ENCODE measurements at places on chromosomes 11 and 22. TPM values are rescaled to one million over a fixed set of nuclear protein-coding genes. Genes with fewer than 3 reads are reported as not detected.

GRCh38 chr11:12042215-12042676 is 33.8 kb upstream of the DKK3 start:
- H3K27ac ChIP-seq, result no peak overlapping the region
- H3K4me3 ChIP-seq, result no peak overlapping the region
- H3K27me3 ChIP-seq, result no peaks in the 10 kb centered on the region
- no peak for DNase-seq
- no peaks in the 10 kb centered on the region for H3K36me3 ChIP-seq
- no peaks in the 10 kb centered on the region for H3K4me1 ChIP-seq

DNA sequence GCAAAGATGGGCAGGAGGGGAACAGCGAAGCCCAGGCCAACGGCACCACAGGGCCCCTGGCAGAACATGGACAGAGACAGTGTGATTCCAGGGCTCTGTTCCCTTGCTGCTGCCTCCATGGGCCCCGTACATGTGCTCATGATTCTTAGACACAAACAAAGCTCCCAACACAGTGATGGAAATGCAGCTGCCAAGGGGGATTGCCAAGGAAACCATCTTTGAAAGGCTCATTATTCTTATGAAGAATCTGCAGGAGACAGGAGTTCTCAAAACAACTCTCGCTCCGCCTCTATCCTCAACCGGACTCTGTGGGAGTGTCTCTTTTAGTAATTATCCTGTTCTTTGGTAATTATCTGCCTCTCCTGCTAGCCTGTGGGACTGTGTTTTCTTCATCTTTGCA is 32.2 kb downstream of the SERPINH1 start:
- no peaks in the 10 kb centered on the region for H3K36me3 ChIP-seq
- no peak overlapping the region for H3K4me3 ChIP-seq
- H3K27ac ChIP-seq, result peak overlapping the region; percentile 70
- H3K4me1 ChIP-seq, result peaks cover 13% of the 10 kb centered on the region

DNA sequence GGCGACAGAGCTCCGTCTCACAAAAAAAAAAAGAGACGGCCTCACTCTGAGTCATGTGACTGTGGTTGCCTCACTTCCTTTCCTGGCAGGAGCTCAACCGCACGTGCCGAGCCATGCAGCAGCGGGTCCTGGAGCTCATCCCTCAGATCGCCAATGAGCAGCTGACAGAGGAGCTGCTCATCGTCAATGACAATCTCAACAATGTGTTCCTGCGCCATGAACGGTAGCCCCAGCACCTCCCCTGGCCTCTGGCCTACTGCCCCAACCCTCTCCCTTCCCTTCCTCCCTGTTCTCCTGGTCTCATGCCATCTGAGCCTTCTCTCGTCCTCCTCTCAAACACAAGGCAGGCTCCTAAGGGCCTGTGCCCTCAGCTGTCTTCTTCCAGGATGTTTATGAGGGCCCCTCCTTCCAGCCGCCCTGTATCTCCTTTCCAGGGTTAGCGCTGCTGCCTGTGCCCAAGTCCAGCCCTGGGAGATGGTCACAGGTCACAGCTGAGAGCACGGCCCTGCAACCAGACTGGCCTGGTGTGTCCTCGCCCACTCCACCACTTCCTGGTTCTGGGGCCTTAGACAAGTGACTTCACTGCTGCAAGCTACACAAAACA is 30.7 kb downstream of the TOM1 start:
- H3K27me3 ChIP-seq, result no peaks in the 10 kb centered on the region
- no peak overlapping the region for H3K4me3 ChIP-seq
- DNase-seq, result no peak
- H3K27ac ChIP-seq, result no peak overlapping the region
- peaks cover 32% of the 10 kb centered on the region for H3K36me3 ChIP-seq
- peaks cover 5% of the 10 kb centered on the region for H3K4me1 ChIP-seq

DNA sequence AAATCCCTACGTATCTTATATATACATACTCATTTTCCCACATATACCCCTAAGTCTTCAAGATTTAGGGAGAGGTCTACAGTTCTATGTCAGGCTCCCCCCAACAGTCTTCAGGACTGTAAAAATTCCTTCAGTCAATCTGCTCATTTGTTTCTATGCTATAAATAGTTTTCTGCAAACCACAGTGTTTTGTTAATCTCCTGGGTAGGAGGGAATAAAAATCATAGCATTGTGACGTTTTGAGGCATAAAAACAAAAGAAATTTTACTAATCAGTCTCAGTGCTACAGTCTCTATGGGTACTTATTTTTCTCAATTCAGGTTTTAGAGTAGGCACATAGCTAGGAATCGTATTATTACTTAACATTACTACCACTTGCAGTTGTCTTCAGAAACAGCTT is 552.8 kb upstream of the LRRC4C start:
- H3K27me3 ChIP-seq, result no peaks in the 10 kb centered on the region
- no peaks in the 10 kb centered on the region for H3K4me1 ChIP-seq
- no peak for DNase-seq
- no peaks in the 10 kb centered on the region for H3K36me3 ChIP-seq
- H3K27ac ChIP-seq, result no peak overlapping the region

DNA sequence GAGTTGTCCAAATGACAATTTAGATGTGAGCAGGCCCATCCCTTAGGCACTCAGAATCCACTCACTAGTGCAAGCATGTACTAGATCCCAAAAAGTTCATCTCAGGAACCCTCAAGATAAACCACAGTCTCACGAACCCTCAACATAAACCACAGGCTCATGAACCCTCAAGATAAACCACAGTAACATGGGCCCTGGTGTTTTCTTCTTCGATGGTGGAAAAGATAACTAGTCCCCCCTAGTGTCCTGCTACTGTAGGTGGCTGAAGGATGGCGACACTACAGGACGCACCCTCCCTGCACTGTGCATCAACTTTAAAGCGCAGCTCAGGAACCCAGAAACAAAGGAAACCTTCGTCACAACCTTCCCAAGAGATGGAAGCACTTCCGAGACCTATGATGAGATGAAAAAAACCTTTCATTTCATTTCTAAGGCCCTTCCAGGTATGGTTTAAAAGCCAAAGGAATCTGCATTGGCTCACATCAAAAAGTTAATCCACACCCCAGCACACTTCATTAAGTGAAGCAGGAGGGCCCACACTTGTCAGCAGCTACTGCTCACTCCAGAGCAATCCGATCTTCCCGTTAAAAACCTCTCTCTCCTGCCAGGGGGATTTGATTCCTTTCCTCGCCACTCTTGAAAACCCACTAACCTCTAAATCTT is 2.4 kb downstream of the LARGE1 start:
- peak; percentile 62 for DNase-seq
- H3K27me3 ChIP-seq, result peaks cover 40% of the 10 kb centered on the region
- no peak overlapping the region for H3K27ac ChIP-seq
- peaks cover 7% of the 10 kb centered on the region for H3K4me1 ChIP-seq

DNA sequence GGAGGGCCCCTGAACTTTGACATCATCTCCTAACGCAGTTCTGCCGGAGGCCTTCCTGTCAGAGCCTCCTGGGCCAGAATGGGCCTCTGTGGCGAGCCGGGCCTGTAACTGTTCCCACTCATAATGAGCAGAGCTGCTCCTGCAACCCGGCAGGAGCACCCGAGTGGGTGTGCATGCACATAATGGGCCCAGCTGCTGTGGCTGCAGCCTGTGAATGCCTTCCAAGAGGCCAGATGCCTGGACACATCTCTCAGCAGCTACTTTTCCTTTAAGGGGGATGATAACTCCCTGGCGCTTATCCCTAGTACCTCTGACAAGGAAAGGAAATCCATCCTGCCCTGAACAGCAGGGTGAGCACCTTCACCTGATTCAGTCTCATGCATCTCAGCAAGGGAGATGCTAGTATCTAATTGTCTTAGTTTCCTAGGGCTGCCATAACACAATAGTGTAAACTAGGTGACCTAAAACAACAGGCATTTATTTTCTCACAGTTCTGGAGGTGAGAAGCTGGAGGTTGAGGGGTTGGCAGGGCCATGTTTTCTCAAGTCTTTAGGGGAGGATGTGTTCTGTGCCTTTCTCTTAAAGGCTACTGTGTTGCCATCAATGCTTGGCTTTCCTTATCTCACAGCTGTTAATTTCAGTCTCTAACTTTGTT is 120.5 kb downstream of the TEAD1 start:
- H3K27ac ChIP-seq, result no peak overlapping the region
- peaks cover 25% of the 10 kb centered on the region for H3K36me3 ChIP-seq
- DNase-seq, result no peak

GRCh38 chr22:39355080-39355479 is 5.3 kb downstream of the SYNGR1 start:
- H3K4me1 ChIP-seq, result peaks cover 6% of the 10 kb centered on the region
- no peak overlapping the region for H3K4me3 ChIP-seq
- DNase-seq, result no peak
- H3K27ac ChIP-seq, result no peak overlapping the region

DNA sequence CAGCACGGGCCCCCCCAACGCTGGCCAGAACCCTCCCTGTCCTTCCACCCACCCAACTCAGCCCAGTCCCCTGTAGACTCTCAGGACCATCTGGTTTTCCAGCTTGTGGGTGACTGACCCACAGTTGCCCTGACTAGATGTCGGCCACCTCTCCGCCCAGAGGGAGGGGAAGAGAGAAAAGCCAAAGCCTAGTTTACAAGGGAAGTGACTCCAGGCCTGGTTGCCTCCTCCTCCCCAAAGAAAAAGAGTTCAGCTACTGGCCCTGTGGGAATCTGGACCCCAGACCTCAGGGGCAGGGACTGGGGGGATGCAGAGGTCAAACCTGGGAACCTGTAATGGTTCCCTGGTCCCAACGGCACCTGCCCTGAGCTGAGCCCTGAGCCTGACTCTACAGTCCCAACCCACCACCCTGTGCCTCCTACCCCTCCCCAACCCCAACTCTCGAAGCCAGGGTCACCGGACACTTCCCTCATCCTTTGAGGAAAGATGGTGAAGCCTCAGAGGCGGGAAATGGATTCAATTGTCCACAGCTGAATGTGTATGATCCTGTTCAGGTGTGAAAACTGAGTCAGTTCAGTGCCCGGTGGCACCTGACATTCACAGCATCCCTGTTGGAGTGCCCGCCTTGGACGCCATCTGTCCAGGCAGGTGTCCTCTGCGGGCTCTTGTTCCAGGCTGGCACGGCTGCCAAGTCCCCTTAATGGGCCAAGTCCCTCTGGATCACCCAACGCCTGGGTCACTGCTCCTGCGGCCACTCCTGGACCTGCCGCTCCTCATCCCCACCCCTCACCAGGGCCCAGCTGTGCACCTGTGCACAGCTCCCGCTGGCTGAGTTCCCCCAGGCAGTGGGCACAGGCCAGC is 21.0 kb upstream of the WNT7B start:
- H3K27me3 ChIP-seq, result no peaks in the 10 kb centered on the region
- H3K4me1 ChIP-seq, result no peaks in the 10 kb centered on the region
- H3K36me3 ChIP-seq, result no peaks in the 10 kb centered on the region
- H3K4me3 ChIP-seq, result no peak overlapping the region

GRCh38 chr22:49514641-49515040 is 313.0 kb downstream of the BRD1 start:
- H3K4me1 ChIP-seq, result no peaks in the 10 kb centered on the region
- H3K27ac ChIP-seq, result peak overlapping the region; percentile 54
- no peak overlapping the region for H3K4me3 ChIP-seq
- DNase-seq, result peak; percentile 34

GRCh38 chr11:19714022-19714386 is 1.4 kb downstream of the NAV2 start:
- no peak for DNase-seq
- no peak overlapping the region for H3K27ac ChIP-seq
- peak overlapping the region; percentile 23 for H3K4me3 ChIP-seq
- no peaks in the 10 kb centered on the region for H3K36me3 ChIP-seq

DNA sequence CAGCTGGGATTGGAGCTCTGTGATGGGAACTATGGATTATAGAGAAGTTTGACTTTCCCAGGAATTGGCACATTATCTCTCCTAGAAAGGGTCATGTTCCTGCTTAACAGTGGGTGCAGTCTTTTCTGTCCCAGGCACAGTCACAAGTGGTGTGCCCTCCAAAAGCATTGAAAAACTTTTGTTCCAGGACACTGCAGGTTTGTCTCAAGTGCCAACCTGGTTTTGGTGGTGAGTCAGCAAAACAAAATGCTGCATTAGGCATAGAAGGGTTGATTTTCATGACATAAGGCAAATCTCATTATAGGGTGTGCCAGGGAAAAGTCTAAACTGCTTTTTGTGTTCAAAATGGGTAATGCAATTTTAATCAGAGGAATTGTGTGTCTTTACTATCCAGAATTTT is 4.9 kb downstream of the HTATIP2 start:
- no peaks in the 10 kb centered on the region for H3K36me3 ChIP-seq
- no peak overlapping the region for H3K4me3 ChIP-seq

- no peak for DNase-seq
- H3K4me1 ChIP-seq, result peaks cover 27% of the 10 kb centered on the region
- no peak overlapping the region for H3K4me3 ChIP-seq
- H3K36me3 ChIP-seq, result peaks cover 3% of the 10 kb centered on the region
Measured at GRCh38 chr11:129249351-129249750, 57.2 kb upstream of the ARHGAP32 start.

- no peak overlapping the region for H3K27ac ChIP-seq
- H3K27me3 ChIP-seq, result peaks cover 15% of the 10 kb centered on the region
- no peaks in the 10 kb centered on the region for H3K36me3 ChIP-seq
- no peak overlapping the region for H3K4me3 ChIP-seq
Measured at GRCh38 chr11:719214-720016, 13.4 kb downstream of the EPS8L2 start.

DNA sequence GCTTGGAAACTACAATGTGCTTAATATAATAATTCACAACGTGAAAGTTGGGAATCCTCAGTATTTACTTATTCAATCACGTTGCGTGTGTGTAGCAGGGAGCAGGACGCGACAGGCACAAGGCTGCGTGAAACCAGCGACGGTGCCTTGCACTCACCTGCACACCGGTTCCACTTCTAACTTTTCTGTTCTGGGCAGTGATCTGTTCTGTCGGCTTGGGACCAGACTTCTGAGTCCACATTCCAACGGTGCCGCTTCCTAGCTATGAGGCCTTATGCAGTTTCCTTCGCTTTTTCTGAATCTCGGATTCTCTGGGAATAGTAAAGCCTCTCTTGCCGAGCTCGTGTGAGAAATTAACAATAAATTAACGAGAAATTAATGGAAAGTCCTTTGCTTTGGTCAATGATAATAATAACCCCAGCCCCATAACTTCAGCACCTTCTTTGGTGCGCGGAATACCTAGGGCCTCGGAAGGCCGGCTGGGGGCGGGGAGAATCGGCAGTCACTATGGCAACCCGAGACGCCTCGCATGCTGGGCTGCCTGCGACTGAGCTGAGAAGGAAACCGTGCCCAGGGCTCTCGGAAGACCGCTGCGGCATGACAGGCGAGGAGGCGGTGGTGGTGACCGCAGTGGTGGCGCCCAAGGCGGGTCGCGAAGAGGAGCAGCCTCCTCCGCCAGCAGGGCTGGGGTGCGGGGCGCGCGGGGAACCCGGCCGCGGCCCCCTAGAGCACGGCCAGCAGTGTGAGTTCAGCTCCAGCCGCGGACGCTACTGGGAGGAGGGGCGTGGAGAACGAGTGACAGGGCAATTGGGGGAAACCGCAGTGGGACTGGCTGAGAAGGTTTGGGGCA is at the start of gene C11orf97:
TSS of gene C11orf97 (plus strand) at position 530 of the 850 bp plus-strand sequence. CDS start at position 598, 68 bp downstream.
- H3K4me3 ChIP-seq, result peak within 1 kb of the TSS; percentile 76
- H3K27me3 ChIP-seq, result peaks cover 37% of the 10 kb centered on the region
- no peak within 1 kb of the TSS for H3K27ac ChIP-seq
- H3K4me1 ChIP-seq, result no peaks in the 10 kb centered on the region

GRCh38 chr11:113774174-113774503 is 647 bp upstream of the ZW10 start:
- no peak overlapping the region for H3K27ac ChIP-seq
- DNase-seq, result no peak
- H3K36me3 ChIP-seq, result peaks cover 22% of the 10 kb centered on the region
- peak overlapping the region; percentile 94 for H3K4me3 ChIP-seq
- no peaks in the 10 kb centered on the region for H3K4me1 ChIP-seq
- H3K27me3 ChIP-seq, result peaks cover 22% of the 10 kb centered on the region

The RFPL3 gene
- not detected for total RNA-seq

The FAM227A gene
- 13.1 TPM for total RNA-seq

The RAB39A gene
- 4.8 TPM for total RNA-seq

The DNAJB7 gene
- total RNA-seq, result not detected

The SPA17 gene
- 19.6 TPM for total RNA-seq

The OMP gene
- total RNA-seq, result 1.6 TPM

The RASGRP2 gene
- 1.9 TPM for total RNA-seq

The TTC28 gene
- total RNA-seq, result 28.6 TPM

Measured in endodermal cell (in vitro differentiated cells).